ENCODE measurements at places on chromosomes 1 and 21.

DNA sequence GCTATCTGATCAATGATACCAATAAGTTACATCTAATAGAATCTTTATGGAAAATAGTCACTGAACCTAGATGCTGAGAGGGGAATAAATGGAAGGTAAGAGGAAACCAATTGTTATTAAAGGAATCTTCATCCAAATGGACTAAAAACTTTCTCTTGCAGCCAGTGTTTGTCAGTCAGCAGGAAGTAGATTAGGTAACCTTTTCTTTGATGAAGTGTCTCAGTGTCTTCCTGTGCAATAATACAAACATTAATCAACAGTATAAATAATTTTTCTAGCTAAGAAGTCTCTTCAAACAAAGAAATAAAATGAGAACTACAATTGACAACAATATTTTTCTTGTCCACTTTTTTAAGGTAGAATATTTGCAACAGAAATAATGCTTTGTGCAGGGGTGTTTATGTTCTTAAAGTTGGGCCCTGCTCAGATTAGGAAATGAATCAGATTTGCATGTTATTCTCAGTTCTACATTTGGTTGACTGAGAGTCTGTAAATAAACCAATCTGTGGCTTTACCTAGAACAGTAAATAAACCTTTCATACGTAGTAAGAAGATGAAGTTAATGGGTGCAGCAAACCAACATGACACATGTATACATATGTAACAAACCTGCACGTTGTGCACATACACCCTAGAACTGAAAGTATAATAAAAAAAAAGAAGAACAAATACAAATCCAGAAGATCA, 391.4 kb downstream of the MRPL39 start:
- DNase-seq: no peak

GRCh38 chr1:59383963-59384362, 87.1 kb downstream of the FGGY start:
- no peak for DNase-seq

GRCh38 chr1:55064071-55064581, 24.8 kb downstream of the PCSK9 start:
- DNase-seq: no peak

- DNase-seq: no peak
Measured at GRCh38 chr1:151961833-151962232, 31.8 kb downstream of the S100A10 start.

Data from CD4-positive, alpha-beta T cell (primary cell).